ENCODE measurements at places on chromosomes 4 and X. TPM values are rescaled to one million over a fixed set of nuclear protein-coding genes. Genes with fewer than 3 reads are reported as not detected.

Gene MAGEA2B
- not detected for total RNA-seq

Gene CT55
- total RNA-seq = not detected

Gene PCDH7
- 33.4 TPM for total RNA-seq

Gene GAGE12E
- not detected for total RNA-seq

Gene NKX3-2
- total RNA-seq = under 0.01 TPM

Gene FAM47A
- not detected for total RNA-seq

Gene ZAR1
- not detected for total RNA-seq

Gene SH3BGRL
- 37.6 TPM for total RNA-seq

Gene NXF2
- not detected for total RNA-seq

Gene MUC7
- not detected for total RNA-seq

Gene ZNF157
- 0.52 TPM for total RNA-seq

Gene NWD2
- total RNA-seq = not detected

Gene GIMD1
- not detected for total RNA-seq

Gene NMU
- not detected for total RNA-seq

Gene TLR2
- total RNA-seq = 4.7 TPM

Gene CDKL2
- total RNA-seq = not detected

Gene NLGN4X
- total RNA-seq = 1.6 TPM

Gene MAGEA10
- not detected for total RNA-seq

Gene BTC
- total RNA-seq = 3.1 TPM

Gene PRAF2
- 4.7 TPM for total RNA-seq

Gene APOOL
- 6.8 TPM for total RNA-seq

Gene MAGEA2
- total RNA-seq = not detected

Gene ARMCX4
- total RNA-seq = 17.2 TPM

Measured in skeletal muscle tissue (tissue), 5 donors.